ENCODE measurements at places on chromosomes 5 and 9. TPM values are rescaled to one million over a fixed set of nuclear protein-coding genes. Genes with fewer than 3 reads are reported as not detected.

- no peak for DNase-seq
Measured at GRCh38 chr5:135219868-135220267, 179.2 kb downstream of the MACROH2A1 start.

DNA sequence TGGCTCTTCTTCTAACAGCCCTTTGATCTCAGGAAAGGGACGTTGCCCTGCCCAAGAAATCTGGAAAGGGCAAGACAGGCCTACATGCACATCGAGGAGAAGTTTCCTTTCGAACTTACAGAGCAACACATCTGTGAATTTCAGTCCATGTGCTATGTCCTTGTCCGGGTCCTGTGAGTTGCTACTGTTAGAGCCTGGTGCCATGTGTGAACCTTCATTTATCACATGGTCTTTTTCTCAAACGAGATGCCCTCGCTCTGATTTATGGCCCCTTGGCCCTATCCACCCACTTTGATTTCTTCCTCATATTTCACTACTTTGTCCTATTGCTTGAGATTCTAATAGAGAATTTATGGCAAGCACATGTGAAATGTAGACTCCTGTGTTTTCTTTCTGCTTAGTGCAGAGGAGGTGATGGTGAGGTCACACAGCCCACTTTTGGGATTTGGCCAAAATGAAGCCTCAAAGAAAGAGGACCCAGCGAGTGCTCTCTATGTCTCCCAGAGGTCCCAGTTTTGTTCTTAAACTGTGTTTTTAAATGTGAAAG, 153.1 kb downstream of the SNCAIP start:
- DNase-seq: no peak

DNA sequence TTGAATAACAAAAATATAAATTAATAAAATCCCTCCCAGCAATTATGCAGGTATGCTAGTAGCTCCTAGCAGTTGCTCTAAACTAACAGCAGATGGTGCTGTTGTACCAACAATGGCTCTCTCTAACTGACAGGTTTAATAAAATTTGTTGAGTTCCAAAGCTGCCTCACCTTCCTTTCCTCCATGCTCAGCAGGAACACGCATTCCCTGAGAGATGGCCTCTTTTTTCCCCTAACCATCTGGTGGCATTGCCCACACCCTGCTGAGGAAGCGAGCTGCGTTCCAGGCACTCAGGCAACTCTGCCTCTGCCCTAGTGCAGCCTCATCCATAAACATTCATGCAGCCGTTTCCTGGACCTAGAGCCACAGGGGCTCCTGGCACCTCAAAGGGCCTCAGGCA, 106.2 kb downstream of the KLHL3 start:
- DNase-seq: no peak

- no peak for DNase-seq
Measured at GRCh38 chr5:90119531-90119971, 290.0 kb downstream of the CETN3 start.

- no peak for DNase-seq
Measured at GRCh38 chr9:88973281-88974045, 17.8 kb upstream of the S1PR3 start.

GRCh38 chr5:40672425-40672824, 7.3 kb upstream of the PTGER4 start:
- DNase-seq: no peak

DNA sequence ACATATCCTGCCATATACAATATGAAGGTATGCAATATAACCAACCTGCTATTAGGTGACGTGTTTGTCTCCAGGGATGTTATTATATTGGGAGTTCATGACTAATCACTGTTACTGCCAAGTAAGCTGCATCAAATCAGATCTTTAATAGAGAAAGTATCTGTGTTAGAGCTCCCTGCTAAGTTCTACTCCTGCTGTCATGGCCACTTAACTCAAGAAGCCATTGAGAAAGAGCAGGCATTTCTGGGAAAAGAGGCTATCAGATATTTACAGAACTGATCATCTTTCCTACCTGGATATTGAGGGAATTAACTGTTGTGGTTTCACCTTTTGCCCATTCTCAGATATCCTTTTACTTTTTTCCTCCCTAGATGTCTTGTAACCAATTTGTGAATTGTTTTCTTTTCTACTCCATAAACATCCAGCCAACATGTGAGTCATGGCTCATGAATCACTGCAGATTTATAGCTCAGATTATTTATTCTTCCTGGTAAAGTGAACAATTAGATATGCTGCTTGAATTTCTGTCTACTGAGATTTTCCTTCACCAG, 634.8 kb upstream of the FAM174A start:
- no peak for DNase-seq

Gene HTR1A
- polyA plus RNA-seq: not detected

DNA sequence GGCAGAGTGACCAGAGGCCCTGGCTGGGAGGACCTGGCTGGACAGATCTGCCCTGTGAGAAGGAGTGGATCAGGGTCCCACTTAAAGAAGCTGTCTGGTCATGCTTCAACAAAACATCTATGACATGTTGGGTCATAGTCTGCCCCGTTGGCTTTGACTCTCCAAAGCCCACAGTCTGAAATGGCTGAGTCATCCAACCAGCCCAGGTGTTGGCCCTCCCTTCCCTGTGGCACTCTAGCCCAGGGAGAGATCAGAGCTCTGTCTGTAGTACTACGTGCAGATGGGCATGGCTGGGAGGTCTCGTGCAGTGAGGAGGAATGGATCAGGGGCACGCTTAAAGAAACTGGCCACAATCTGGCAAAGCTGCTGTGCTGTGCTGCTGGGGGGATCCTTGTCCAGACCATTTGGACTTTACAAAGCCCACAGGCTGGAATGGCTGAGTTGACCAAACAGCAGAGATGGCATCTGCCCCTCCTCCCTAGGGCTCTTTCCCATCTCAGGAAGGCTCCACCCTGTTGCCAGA, 206.1 kb downstream of the TUSC1 start:
- no peak for DNase-seq

DNA sequence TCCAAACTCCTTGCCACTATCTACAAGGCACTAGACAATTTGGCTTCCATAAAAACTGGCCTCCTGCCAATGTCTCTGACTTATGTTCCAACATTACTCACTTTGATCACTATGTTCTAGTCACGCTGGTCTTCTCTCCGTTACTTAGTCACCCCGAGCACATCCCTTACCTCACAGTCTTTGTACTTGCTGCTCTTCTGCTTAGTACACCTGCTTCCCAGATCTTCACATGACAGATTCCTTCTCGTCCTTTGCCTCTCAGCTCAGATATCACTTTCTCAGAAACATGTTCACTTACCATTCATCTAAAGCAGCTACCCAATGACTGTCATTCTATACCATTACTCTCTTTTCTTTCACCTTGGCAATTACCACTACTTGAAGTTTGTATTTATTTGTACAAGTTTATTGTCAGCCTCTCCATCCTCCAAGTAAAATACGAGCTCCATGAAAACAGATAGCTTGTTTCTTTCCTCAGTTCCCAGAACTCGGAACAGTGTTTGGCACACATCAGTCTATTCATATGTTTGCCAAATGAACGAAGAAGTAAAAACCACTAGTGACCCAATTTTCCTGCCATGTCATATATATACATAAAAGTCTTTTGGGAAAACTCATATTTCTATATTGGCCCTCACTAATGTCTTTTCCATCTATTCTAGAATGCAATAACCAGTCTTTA, 5.9 kb upstream of the SLC22A5 start:
- peak; percentile 61 for DNase-seq

Gene ARSB
- 26.7 TPM for polyA plus RNA-seq
